Endothelial cell (in vitro differentiated cells): ENCODE measurements at places on chromosomes 12 and 14. TPM values are rescaled to one million over a fixed set of nuclear protein-coding genes. Genes with fewer than 3 reads are reported as not detected.

ABCD4 gene
- total RNA-seq = 151 TPM

DNA sequence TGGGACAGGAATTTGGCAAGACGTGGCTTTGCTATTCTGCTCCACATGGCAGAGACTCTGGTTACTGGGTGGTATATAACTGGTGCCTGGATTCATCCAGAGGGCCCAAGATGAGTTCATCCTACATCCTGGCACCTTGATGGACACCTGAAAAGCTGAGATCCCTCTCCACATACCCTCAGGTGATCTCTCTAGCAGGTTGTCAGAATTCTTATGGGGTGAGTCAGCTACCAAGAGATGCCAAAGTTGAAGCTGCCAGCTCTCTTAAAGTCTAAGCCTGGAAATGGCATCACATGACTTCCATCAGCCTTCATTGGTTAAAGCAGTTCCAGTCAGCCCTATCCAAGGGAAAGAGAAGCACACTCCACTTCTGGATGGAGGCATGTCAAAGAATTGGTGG, 300.7 kb upstream of the SEL1L start:
- DNase-seq = no peak

DNA sequence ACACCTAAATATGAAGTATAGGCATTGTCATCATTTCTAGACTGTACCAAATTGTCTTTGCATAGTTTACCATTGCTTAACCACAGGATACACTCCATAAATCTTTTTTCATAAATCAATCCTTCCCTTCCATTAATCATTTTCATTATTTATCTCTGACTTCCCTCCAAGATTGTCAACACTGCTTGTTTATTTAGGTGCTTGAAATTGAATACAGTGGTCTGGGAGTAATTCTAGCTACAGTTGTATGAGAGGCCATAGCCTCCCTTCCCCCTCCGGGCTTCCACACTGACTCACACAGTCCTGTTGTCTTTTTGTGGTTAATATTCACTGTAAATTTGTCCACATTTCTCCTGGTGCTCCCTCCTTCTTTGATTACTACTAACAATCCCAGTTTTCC, 114.2 kb upstream of the ARID2 start:
- DNase-seq = no peak

DNA sequence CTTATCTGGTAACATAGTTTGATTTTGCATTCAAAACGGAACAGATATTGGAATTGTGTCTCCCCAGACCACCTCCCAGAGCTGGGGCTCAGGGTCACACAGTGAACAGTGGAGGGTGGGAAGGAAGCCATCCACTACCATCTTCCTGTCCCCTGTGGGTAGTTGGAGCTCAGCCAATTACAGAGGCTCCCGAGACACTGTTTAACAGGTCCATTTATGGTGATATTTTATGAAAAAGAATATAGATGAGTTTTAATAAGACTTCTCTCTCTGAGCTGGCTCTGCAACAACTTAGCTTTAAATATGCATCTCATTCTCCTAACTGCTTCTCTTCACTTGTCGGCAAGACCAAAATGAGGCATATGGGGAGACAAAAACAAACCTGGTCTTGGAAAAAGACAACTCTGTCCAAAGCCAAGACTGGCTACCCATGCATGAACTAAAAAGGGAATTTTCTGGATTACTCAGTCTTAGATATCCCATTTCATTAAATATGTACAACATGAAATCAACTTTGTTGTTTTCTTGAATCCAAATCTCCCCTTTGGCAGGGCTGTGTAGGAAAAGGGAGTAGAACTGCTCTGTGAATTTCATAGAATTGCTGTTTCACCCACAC, 83.8 kb upstream of the HOXC13 start:
- no peak for DNase-seq

DNA sequence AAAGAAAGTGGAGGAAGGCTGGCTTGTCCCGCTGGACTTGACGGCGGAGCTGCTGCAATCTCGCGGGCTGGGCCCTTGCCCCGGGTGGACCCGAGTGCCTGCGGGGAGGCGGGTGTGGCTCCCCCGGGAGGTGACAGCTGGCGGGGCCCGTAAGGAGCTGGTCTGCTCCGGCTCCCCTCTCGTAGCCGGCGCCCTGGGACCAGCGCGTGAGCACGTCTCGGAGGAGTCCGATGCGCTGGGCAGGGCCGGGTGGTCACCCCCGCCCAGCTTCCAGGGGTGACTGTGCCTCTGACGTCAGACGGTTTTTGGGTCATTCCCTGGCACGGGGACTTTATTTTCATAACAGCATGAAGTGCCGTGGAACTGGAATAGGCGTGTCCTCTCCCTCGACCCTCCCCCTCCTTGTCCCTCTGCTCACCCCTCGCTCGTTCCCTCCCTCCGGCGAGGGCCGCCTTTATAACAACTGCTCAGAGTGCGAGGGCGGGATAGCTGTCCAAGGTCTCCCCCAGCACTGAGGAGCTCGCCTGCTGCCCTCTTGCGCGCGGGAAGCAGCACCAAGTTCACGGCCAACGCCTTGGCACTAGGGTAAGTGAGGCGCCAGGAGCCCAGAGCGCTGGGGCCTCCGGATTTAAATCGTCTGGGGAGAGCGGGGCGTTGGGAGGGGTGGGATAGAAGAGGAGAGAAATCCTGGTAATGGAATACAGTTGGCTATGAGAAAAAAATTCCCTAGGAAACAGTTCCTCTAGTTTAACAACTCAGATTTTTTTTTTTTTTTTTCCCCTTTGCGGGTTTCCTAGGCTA, at the start of gene GPRC5A:
TSS of gene GPRC5A (plus strand) at position 483 of the 801 bp plus-strand sequence. CDS start 16,688 bp downstream, outside the sequence.
- peak; percentile 26 for DNase-seq

- no peak for DNase-seq
Observed at GRCh38 chr14:56854325-56854724, 44.0 kb upstream of the OTX2 start.

DNA sequence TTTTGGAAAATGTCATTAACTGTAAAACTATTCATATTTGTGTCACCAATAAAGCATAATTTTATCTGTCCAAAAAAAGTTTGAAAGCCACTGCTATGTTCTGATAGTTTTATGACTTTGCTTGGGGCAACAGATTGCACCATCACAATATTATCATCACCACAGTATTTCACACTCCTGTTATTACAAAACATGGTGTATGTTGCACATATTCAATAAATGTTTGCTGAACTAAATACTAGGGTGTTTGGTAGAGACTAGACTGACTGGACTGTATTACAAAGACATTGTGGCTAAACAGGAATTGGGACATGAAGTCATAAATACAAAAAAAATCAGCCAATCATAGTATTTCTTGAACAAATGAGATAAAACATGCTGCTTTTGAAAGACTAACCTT, 55.1 kb downstream of the PAWR start:
- no peak for DNase-seq

DNA sequence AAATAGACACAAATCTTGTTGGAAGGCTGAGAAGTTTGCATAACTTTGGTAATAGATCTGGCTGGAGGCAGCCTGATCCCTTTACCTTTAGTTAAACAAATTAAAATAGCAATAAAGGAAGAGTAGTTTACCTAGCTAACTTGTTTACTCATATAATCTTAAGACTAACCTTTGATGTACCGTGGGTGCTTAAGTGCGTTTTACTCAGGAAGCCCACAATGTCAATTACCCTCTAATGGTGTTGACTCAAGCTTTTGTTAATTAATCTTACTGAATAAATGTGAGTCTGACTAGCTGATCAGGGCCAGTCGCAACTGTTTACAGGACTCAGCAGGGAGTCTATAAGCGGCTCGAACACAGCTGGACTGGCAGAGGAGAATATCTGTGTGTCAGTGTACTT, 51.5 kb downstream of the FAR2 start:
- no peak for DNase-seq
